Caudate nucleus (tissue), 63 donors: ENCODE measurements at places on chromosomes 4 and X.

GRCh38 chr4:98210281-98210680 lies 50.9 kb upstream of the RAP1GDS1 start:
- no peak for DNase-seq

- no peak for DNase-seq
Observed at GRCh38 chr4:142583708-142584107, 262.4 kb downstream of the INPP4B start.

DNA sequence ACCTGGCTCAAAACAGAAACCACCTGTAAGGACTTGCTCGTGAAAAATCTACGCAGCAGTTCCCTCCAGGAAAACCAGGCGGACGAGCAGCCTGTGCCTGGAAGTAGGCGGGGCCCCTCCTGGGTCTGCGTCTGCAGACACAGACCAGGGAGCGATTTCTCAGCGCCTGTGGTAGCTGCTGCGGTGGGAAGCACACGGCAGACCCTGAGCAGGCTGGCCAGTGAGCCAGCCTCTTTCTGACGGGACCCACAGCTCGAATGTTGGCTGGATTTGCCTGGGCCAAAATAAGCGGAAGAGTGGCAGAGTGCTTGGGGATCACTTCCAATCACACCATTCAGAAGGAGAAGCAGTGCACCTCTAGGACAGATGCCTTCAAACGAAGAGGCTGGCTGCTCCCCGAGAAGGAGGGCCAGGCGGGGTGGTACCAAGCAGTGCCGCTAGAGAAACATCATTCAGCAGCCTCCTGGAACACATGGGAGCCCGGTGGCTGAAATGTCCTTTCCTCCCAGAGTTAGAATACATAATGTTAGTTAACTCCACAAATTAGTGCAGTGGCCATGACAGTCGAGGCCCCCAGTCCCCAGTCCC lies 85.9 kb downstream of the GATB start:
- DNase-seq = no peak

- no peak for DNase-seq
Observed at GRCh38 chr4:63607169-63607872, 801.9 kb downstream of the TECRL start.

GRCh38 chr4:129583868-129584267 lies 487.9 kb downstream of the C4orf33 start:
- DNase-seq = no peak

DNA sequence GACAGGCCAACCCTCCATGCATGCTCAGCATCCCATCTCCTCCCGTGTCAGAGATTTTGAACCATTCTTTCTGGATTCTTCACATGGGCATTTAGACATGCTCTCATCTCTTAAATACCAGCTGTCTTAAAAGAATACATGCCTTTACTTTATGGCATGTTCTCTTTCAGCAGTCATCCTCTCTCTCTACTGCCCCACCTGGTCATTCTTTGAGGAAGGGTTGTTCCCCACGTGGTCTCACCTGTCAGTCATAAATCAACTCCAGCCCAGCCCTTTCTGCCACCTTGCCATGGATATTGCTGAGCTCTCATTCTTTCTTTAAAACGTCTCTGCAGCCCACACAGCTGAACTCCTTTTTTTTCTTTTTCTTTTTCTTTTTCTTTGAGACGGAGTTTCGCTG lies 111.3 kb downstream of the ARHGAP10 start:
- DNase-seq = no peak
